NCI-H460 (cell line): ENCODE measurements at places on chromosomes 4 and X. TPM values are rescaled to one million over a fixed set of nuclear protein-coding genes. Genes with fewer than 3 reads are reported as not detected.

DNA sequence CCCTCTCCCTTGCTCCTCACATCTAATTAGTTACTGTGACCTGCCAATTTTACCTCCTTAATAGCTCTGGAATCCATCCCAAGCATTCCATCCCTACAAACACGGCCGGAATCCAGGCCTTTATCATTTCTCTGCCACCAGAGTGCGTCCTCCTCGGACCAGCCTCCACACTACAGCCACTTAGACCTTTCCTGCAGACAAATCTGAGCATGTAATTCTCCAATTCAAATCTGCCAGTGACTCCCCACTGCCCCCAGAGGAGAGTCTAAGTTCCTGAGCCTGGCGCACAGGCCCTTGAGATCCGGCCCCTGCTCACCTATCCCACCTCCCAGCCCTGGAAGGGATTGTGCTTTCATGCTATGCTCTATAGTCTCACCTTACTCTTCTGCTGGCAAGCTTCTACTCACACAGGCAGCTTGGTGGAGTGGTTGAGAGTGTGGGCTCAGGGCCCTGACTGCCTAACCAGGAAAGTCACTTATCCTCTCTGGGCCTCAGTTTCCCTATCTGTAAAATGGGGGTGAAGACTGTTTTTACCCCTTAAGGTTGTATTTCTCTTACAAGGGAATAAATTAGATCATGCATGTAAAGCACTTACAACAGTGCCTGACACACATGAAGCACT is 31.2 kb downstream of the PJA1 start:
- DNase-seq, result peak; percentile 41

GRCh38 chr4:160485071-160485687 is 1382.3 kb downstream of the RAPGEF2 start:
- no peak for DNase-seq

DNA sequence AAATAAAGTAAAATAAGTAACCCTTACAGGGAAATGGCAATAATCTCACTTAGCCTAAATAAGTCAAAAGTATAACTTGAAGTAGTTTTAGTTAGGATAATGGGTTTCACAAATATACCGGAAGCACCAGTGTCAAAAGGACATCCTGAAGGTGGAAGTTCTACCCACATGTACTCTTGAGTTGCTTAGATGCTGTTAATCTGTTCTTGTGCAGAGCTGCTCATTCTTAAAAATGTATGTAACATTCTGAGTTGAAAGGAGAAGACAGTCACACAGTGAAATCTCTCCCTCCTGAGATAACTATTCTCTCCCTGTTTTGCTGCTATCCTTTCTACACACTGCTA is 11.2 kb upstream of the CCNG2 start:
- no peak for DNase-seq

DNA sequence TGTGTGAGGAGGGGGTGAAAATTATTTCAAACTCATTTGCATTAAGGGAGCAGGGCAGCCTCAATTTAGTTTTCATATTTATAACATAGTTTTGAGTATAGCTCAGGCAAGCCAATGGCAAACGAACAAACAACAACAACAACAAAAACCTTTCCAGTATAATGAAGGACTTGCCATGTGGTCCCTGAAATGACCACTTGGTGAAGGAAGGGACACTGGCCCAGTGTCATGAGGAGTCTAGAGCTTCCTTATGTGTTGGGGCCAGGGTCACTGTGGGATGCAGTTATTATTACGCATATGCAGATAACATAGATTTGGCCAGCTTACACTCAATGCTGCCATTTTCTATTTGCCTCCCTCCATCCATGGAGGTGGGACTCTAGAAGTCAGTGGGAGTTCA is 23.3 kb downstream of the NKX3-2 start:
- no peak for DNase-seq

DNA sequence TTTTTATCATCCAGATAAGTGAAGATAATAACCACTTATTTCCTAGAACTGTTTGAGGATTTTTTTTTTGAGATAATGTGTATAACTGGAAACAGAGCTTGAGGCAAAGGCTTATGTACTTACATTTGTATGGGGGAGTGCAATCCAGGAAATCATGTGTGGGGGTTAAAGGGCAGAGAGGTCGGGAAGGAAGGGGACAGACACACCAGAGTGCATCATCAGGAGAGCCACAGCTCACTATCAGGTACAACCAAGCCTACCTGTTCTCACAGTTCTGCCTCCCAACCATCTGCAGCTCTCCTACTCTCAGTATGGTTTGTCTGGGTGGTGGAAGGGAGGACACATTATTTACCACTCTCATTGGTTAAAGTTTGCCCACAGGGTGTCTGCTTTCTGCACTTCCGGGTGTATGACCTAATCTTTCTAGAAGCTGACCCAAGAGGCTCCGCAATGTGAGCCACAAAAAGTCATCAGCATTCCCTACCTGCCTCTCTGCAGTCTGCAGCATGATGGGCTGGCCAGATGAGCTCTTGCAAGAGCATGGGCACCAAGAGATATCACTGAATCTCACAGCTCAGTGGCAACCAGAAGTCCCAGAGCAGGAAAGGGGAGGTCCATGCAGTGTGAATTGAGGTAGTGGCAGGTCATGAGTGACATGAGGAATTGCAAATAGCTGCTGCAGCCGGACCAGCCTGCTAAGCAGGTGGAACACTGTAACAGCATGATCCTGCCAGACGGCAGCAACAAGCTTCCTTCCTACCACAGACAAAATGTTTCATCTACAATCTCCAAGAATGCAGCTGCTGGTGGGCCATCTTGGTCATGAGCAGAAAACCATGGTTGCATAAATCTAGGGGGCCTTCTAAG is 36.9 kb upstream of the SPRY1 start:
- no peak for DNase-seq

The RPS6KA6 gene
- 3.3 and 4.0 TPM in 2 replicates for total RNA-seq

DNA sequence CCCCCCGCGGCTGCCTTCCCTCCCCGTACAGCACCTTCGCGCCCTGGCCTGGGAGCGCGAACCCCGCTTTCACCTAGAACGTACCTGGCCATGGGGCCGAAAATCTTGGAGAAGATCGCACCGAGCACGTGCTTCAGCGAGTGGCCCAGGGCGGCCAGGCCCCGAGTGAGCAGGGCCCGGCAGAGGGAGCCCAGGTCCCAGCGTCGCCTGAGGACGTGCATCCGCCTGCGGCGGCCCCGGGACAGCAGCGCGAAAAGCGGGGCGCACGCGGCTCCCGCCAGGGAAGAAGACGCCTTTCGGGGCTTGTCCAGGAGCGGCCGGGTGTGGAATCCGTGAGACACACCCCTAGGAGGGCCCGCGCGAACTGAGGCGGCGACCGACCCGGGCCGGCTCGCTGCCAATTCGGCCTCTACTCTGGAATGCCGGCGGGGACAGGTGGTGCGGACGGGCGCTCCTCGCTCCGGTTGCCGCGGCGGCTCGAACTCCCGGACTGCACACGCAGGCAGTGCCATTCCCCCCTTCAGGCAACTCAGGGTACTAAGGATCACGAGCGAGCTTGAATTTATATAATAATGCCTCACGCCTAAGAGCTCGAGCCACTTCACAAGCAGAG is at the start of gene HS6ST2:
TSS of gene HS6ST2 (minus strand) at position 539 of the 613 bp plus-strand sequence.
- no peak for DNase-seq

- DNase-seq, result no peak
Measured at GRCh38 chrX:24097741-24098260, 43.0 kb downstream of the EIF2S3 start.

GRCh38 chrX:38699696-38700095 is 101.6 kb upstream of the MID1IP1 start:
- no peak for DNase-seq

GRCh38 chr4:122643257-122643656 is 22.4 kb upstream of the IL21 start:
- DNase-seq, result no peak

The SMIM10 gene
- total RNA-seq, result 3.2 and 4.1 TPM in 2 replicates

- no peak for DNase-seq
Measured at GRCh38 chr4:137627739-137628460, 95.6 kb upstream of the PCDH18 start.

The HHIP gene
- total RNA-seq, result 0.02 and 0.09 TPM in 2 replicates

GRCh38 chr4:55834086-55834795 is 14.7 kb downstream of the EXOC1L start:
- no peak for DNase-seq

DNA sequence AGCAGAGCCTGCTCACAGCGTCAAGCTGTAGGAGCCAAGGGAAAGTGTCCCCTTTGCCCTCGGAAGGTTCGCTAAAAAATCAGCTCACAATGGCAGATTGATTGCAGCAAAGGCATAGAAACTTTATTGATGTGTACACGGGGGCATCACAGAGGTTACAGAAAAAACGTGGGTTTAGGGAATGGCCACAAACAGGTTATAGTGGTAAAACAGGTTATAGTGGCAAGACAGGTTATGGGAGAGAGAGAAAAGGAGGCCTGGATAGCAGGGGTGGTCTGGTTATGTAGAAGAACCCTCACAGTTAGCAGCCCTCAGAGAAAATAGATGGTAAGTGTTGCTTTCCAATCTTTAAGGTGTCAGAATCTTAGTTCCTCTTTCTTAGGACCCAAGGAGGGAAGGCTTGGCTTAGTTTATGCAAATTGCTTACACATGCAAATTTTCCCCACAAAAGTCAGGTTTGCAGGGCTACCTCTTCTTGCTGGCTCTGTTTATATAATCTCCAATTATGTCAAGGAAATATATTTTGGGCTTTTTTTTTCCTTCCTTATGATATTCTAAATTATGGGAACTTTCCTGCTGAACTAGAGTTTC is 113.7 kb downstream of the BMP15 start:
- DNase-seq, result no peak
